ENCODE measurements at places on chromosomes 4 and X.

- no peak for DNase-seq
Observed at GRCh38 chrX:36898301-36898700, 109.9 kb upstream of the FAM47C start.

GRCh38 chrX:112785344-112785743 lies 55.3 kb downstream of the AMOT start:
- DNase-seq = no peak

GRCh38 chr4:171288816-171289432 lies 524.3 kb upstream of the GALNTL6 start:
- DNase-seq = no peak

DNA sequence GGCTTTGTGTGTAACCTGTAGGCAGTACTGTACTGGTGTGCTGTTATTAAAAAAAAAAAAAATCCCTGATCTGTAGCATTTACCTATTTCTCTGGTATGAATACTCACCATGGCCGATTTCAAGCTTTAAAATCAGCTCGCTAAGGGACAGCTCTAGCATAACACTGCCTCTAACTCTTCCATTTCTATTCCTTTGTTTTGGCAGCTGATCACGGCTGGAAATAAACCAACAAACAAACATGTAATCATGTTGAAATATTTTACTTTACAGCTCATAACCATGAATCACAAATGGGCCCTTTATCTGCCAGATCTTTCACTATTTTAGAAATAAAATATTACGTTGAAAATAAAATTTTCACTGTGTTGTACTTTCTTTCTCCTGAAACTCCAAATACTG lies 60.5 kb upstream of the IL15 start:
- no peak for DNase-seq

DNA sequence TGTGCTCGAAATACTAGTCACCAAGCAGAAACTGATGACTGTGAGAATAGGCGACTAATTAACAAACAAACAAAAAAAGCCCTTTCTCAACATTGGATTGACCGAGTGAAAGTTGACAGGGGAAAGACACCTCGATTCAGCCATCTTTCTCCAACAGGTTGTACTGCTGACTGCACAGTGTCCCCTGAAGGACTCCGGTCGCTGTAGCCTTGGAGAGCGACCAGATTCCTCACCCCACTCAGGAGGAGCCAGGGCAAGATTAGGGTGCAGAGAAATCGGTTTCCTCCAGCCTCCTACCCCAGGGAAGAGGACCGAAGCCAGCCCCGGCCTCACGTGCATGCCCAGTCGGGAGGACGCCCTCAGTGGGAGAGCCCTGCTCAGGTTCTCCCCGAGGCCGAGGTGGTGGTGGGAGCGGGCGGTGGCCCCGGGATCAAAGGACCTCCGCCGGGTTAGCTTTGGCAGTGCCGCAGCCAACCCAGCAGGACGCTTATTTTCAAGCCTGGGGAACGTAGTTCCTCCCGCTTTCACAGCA lies 1.1 kb upstream of the RAP1GDS1 start:
- peak; percentile 5 for DNase-seq

Measured in NCI-H1105 (cell line).